ENCODE measurements at places on chromosomes 3 and 15.

DNA sequence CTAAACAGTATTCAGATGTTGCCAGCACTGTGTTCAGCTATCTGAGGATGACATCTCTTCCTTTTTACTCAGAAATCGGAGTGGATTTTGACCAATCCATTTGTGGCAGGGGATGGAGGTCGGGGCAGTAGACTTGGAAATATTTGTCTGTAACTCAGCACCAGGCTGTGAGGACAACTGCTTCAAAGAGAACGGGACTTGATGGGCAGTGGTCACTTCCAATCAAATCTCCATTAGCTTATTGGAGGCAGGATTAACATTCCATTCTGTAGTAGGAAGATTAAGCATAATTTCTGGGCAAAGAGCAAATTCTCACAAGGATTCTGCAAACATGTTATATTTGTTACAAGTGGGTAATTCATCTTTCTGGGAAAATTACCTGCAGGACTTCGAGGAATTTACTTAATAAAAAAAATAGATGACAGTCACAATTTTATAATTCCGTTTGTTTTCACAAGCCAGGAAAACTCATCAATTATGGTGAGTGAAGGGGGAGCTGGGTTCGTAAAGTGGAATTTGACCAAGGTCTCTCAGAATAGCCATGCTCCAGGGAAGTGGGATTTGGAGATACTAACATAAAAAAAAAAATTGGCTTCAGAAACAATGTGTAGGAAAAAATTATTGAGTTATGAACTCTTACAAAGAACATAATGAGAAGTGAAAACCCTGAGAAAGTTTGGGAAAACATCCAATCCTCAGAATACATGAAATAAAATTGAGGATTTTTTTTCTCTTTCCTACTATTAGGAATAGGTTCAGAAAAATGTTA, 18.1 kb downstream of the CRABP1 start:
- DNase-seq, result no peak

GRCh38 chr3:5762506-5762905, 575.0 kb downstream of the EDEM1 start:
- DNase-seq, result no peak

DNA sequence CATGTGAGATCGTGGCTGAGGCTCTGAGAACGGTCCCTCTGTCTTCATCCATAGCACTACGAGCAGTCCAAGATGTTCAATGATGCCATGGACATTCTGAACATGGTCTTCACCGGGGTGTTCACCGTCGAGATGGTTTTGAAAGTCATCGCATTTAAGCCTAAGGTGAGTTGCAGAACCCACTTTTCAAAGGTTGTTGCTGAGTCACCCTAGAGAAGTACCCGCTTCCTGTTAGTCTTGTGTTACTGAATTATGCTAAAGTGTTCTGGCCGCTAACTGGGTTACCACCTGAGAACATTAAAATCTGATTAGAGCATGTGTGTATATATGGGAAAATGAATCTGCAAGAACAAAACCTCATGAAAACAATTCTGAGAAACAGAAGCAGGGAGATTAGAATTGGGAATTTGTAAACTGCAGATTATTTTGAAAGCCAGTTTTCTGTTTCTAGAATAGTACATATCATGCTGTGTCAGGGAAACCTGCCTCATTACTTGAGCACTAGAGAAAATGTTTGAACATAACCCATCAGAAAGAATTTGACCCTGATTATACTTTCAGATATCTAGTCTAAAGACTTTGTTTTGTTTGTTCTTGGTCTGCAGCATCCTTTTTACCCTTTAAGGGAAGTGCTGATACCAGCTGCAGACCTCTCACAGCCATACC, 92.6 kb downstream of the CHDH start:
- no peak for DNase-seq

- DNase-seq, result peak; percentile 56
Observed at GRCh38 chr15:75648156-75649000, 666 bp downstream of the SNX33 start.

- DNase-seq, result no peak
Observed at GRCh38 chr15:46567968-46568367, 933.1 kb downstream of the SQOR start.

DNA sequence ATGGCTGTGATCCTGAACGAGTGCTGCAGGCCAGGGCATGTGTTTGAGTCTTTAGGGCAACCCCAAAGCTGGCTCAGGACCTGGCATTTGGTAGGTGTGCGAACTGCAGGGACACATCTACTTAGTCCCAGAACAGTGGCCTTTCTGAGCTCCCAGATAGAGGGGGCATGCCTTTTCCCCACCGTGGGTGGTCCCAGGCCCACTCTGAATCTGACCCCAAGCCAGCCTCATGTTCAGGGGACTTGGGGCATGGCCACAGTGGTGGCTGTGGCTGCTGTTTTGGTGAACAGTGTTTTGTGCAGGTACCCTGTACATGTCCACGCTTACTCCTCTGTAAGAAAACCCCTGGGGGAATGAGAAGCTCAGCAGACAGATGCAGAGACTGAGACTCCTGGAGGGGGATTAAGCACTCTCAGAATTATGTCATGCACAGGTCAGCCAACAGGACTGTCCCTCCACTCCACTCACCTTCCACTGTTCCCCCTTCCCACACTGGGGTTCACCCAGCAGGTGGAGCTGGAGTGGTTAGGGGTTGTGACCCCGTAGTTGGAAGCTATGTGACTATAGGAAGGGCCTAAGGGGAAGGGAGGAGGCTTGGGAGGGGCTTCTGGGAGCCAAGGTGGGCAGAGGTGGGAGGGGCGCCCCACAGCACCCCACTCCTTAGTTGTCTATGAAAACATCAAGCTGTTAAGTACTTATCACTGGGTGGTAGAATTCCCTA, 16.4 kb downstream of the ESYT3 start:
- no peak for DNase-seq

DNA sequence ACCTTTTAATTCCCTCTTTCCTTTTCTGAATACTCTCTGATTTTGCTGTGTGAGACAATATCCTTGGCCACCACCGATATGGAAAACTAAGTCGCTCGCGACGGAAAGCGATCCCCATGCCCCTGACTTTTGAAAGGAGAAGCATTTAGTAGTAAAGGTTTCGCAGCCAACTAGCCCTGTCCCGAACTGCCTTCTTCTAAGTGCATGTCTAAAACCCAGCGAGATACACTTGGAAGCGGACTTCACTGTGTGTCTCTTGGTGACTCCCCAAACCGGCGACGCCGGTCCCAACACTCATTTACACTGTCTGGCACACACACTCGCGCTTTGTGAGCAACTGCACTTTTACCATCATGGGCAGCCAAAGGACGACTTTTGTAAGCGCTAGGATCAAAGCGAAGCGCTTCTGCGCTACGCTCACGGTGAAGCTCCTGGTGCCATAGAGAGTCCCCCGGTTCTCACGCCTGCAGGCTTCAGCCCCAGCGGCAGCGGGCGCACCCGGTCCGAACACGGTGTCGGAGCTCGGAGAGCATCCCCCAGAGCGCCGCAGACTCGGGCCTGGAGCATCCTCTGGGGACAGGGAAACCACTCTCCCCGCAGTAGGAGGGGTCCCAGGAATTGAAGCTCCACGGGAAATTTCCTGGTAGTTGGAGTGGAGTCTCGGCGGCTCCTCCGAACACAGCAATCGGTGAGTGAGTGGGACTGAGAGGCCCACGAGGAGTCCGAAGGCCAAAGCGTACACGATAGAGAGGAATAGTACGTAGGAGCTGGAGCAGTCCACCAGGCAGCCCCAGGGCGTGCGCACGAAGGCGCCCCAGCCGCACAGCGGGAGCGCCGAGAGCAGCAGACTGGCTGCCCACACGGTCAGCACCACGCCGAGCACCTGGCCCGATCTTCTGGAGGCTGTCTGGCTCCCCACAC, 1.4 kb downstream of the GPR149 start:
- no peak for DNase-seq

DNA sequence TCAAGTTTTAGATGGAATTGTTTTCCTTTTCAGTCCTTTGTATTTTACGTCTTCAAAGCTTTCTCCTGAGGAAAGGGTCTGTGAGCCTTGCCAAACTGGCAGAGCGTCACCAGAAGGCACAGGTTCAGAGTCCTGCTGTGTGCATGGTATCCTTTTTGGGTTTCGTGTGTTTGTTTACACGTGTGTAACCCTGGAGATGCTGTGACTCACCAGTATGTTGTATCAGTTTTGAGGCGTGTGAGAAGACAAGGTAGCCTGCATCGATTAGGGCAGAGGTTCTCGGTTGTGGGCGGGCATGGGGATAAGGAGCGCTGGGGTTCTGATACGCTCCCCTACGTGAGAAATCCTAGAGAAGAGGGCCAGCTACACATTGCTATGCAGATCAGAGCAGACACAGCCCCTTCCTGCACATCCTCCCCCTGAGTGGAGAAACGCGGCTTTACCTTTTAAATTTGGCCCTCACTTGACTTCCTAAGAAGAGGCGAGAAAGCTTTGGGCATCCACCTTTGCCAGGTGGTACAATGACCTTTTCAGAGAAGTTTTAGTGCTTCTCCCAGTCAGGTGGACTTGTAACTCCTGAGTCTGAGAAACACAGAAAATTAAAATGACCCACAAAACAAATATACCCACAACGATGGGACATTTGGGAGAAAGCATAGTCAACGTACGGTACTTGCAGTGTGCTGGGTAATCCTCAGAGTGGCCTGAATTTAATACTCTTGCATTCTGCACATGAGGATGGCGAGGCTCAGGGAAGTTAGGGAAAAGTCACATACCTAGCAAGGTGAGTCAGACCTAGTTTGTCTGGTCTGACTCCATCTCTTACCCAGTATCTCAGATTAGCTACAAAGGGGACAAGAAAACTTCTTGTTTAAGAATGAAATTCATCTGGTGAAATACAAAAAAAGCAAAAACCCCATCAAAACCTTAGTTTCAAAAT, 38.1 kb downstream of the TRAK1 start:
- DNase-seq, result peak; percentile 50

- peak; percentile 27 for DNase-seq
Observed at GRCh38 chr3:64203216-64203615, 22.1 kb downstream of the PRICKLE2 start.

GRCh38 chr3:137692803-137693431, 71.2 kb upstream of the SOX14 start:
- no peak for DNase-seq

- no peak for DNase-seq
Observed at GRCh38 chr3:71754610-71755253, 1.1 kb downstream of the GPR27 start.

DNA sequence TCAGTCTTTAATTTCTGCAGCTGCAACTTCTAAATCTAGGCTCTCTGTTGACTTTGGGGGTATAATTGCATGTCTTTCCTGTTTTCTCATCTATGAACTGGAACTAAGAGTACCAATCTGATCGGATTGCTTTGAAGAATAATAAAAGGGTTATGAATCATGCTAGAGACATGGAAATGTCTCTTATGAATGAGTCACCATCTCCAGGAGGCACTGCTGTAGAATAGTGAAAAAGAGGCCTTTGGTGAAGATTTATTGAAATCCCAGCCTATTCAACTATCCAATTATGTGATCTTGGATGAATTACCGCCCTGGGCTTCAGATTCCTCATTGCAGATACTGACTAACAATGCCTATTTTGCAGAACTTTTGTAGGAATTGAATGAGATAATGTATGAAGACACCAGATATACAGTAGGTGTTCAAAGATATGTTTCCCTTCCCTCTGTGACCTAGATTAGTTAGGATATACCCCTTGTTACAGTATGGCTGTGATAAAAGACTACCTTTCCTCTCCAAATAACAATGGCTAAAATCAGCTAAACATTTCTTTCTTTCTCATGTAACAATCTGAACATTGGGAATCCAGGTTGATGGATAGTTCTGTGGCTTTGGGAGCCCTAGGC, 11.5 kb upstream of the CMTM8 start:
- DNase-seq, result peak; percentile 82

- DNase-seq, result no peak
Observed at GRCh38 chr15:49279521-49280456, 109.7 kb downstream of the GALK2 start.

GRCh38 chr3:138775254-138775595, 59.5 kb downstream of the PIK3CB start:
- no peak for DNase-seq

DNA sequence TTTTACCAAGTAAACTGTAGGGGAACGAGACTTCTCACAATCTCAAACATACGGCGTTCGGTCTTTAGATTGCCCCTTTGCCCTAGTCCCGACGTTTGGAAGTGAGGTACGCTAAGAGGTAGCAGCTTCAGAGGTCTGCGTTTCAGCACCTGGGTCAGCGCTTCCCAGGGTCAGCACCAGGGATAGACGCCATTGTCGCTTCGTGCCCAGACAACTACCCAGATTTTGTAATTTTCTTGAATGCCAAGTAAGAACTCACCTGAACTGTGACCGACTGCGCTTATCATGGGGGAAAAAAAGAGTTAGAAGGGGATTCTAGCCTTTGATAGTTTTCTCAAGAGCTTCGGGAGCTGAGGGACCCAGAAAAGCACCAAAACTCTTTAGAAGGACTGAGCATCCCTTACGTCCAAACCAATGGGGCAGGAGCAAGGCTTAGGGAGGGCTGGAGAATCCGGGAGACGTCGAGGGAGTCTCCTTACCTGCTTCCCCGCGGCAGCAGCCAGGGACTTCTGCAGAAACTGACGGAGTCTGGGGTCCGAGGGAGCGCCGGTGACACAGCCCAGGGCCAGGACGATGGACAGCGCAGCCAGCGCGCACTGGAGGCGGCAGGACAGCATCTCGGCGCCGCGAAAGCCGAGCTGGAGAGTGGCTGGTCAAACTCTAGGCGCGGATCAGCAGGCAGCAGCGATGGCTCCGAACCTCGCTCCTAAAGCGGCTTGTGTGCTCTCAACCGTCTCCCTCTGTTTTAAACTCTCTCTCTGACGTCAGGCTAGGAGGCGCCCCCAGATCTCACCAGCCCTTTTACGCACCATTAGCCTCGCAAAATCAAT, at the start of gene SST:
TSS of gene SST (minus strand) at position 720 of the 830 bp plus-strand sequence. CDS start at position 617, 103 bp downstream.
- DNase-seq, result peak; percentile 56

GRCh38 chr3:26718315-26718714, 95.7 kb downstream of the LRRC3B start:
- no peak for DNase-seq

DNA sequence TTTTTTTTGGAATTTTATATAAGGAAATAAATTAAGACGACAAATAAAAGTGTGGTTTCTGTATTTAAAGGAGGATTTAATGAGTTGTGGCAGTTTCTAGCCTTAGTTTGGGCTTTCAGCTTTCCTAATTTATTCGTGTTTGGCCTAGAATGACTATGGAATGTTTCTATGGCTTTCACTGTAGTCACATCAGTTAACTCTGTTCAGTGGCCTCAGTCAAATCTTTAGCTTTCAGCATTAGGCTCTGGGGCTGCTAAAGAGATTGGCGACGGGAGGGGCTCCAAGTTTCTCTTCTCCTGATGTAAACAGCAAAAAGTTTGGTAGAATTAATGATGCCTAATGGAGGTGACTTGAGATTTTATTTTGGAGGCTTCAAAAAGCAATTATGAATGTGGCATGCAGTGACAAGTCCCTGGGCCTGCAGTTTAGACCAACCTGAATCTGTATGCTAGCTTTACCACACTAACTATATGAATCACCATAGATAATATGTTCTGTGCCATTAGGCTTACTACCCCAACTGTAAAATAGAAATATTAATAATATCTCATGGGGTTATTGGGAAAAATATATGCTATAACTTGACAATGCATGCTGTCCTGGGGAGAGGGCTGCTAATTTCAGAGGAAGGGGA, 47.1 kb upstream of the ADGRG7 start:
- no peak for DNase-seq

- DNase-seq, result no peak
Observed at GRCh38 chr15:43107751-43108150, 1.9 kb upstream of the UBR1 start.

GRCh38 chr15:98774756-98775497, 126.6 kb downstream of the IGF1R start:
- DNase-seq, result no peak
